K562 (cell line): ENCODE measurements at places on chromosomes 6 and 20.
A peak's percentile ranks its signal among the peaks of the same experiment; 100 is the strongest.

GRCh38 chr6:141153563-141153962 lies 979.2 kb upstream of the GJE1 start:
- DNase-seq, result no peak

GRCh38 chr6:147117580-147117979 lies 86.6 kb upstream of the STXBP5 start:
- no peak for DNase-seq

GRCh38 chr20:25205277-25206062 lies 10.0 kb downstream of the ENTPD6 start:
- no peak for DNase-seq

DNA sequence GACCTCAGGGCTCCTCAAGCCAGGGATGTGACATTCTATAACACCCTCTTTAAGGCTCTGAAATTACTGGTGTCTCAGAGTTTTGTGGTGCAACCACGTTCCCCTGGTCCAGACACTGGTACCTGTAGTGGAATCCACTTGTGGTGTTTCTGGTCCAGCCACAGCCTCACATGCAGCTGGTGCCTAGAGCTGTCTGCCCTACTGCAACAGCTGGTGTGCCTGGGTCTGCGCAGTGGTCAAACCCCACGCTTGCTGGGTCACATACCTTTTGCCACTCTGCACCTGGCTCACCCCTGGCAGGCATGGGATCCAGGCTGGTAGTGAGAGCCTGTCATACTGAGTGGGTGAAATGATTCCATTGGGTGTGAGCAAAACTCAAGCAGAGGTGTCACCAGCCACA lies 1230.2 kb upstream of the EYS start:
- DNase-seq, result no peak

- DNase-seq, result peak; percentile 68
Observed at GRCh38 chr6:49782293-49782692, 4.8 kb downstream of the PGK2 start.

DNA sequence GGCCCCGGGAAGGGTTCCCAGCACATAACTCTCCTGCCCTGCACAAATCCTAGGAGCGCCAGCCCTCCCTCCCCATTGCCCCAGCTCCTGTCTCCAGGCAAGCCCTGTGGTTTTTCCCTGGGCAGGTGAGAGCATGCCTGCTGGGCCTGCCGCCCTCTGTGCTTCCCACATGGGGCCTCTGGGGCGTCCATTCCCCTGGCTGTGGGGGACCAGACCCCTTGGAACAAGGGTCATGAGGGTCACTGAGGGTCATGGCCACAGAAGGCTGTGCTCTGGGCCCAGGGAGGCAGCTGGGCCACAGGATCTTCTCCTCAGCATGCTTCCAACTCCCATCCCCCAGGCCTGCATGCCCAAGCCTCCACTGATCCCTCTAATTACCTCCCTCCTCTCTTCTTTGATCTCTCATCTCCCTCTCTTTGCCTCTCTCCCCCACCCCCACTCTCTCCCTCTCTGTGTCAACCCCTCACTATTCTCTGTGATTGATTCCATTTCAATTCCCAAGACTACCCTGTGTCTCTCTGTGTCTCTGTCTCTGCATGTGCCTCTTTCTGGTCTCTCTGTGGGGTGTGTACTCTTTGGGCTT lies 6.1 kb downstream of the MDFI start:
- DNase-seq, result no peak

- DNase-seq, result no peak
Observed at GRCh38 chr6:80145509-80145908, 39.0 kb downstream of the BCKDHB start.

GRCh38 chr20:53852691-53853090 lies 217.7 kb downstream of the BCAS1 start:
- DNase-seq, result no peak

- peak; percentile 47 for DNase-seq
Observed at GRCh38 chr6:15063253-15063853, 182.5 kb upstream of the JARID2 start.

DNA sequence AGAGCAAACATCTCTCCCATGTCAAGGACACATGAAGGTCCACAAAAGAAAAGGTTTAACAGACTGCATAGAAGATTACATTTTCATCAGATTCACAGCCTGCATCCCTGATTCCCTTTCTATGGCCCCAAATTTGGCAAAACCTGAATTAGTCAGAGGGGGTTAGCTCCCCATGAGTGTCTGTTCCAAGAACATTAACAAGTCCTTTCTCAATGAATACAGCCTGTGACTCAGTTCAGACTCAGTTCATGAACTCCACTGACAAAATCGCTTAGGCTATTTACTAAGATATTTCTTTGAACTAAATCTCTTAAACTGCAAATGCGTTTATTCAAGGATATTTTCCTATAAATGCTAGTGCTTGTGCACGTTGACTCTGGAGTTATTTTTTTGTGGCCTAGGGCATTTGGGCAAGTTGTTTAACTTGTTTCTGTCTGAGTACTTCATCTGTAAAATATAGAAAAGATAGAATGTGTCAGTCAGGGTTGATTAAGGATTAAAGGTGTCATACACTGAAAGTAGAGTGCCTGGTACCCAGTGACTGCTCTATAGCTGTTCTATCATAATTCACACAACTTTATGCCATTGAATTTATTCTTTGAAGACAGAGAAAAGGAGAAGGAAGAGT lies 422.6 kb downstream of the HTR1B start:
- DNase-seq, result no peak

DNA sequence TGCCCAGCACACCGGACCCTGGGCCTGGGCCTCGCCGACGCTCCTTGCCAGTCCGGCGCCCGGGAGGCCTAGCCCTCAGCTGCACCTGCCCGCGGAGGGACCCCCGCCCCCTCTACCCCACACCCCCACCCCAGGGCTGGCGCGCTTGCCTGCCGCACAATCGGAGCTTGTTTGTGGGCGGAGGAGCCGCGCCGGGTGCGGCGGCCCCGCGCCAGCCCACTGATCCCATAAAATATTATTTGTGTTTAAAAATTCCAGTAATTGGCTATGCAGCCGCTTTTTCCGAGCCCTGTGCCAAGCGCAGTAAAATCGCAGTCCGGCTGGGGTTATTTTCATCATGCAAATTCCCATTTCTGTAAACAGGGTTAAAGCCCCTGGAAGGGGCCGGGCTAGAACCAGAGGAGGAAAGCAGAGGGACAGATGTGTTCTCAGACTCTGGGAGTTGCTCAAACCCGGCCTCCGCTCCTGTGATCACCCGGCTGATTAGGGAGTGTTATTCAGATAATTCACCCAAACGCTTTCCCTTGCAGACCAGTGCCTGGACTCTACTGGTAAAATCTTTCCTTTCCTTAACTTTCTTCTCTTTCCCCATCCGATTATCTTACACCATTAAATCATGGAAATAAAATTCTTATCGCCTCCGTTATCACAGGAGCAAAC lies 93.1 kb downstream of the NCR2 start:
- DNase-seq, result no peak

DNA sequence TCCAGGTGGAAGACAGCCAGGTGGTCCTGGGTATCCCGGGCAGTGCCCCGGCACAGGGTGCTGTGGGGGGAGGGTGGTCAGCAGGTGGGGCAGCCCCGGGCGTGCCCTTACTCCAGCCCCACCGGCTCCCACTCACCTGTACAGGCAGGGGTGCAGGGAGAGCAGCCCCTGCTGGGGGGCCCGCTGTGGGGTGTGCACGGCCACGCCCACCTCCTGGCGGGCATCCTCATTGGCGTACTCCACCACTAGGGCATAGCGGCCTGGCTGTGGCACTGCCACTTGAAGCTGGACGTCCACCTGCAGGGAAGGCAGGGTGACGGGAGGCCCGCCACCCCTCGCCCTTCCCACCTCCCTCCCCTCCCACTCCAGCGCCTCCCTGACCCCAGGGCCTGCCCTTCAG lies 29.6 kb downstream of the ADRM1 start:
- no peak for DNase-seq
